ENCODE measurements at places on chromosomes 2 and 18.

- DNase-seq: no peak
Measured at GRCh38 chr2:3264010-3264744, 113.4 kb downstream of the EIPR1 start.

DNA sequence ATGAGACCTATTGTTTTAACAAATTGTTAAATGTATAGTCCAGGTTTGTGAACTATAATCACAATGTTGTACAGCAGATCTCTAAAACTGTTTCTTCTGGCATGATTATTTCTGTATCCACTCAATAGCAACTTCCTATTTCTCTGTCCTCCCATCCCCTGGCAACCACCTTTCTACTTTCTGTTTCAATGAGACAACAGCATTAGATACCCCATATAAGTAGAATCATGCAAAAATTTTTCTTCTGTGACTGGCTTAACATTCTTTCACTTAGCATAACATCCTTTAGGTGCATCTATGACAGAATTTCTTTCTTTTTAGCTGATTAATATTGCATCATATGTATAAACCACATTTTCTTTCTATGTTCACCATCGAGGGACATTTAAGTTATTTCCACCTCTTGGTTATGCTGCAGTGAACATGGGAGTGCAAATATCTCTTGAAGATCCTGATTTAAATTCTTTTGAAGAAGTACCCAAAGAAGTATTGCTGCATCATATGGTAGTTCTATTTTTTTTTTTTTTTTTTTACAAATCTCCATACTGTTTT, 713.5 kb downstream of the LRP1B start:
- no peak for DNase-seq

- no peak for DNase-seq
Measured at GRCh38 chr2:24210106-24210455, 35.2 kb downstream of the FAM228A start.

- no peak for DNase-seq
Measured at GRCh38 chr2:187475499-187476248, 27.6 kb upstream of the CALCRL start.

- DNase-seq: no peak
Measured at GRCh38 chr2:19158211-19158610, 200.2 kb downstream of the OSR1 start.

- DNase-seq: no peak
Measured at GRCh38 chr18:26721854-26722564, 143.5 kb downstream of the AQP4 start.

- no peak for DNase-seq
Measured at GRCh38 chr2:45804987-45805755, 153.7 kb downstream of the PRKCE start.

DNA sequence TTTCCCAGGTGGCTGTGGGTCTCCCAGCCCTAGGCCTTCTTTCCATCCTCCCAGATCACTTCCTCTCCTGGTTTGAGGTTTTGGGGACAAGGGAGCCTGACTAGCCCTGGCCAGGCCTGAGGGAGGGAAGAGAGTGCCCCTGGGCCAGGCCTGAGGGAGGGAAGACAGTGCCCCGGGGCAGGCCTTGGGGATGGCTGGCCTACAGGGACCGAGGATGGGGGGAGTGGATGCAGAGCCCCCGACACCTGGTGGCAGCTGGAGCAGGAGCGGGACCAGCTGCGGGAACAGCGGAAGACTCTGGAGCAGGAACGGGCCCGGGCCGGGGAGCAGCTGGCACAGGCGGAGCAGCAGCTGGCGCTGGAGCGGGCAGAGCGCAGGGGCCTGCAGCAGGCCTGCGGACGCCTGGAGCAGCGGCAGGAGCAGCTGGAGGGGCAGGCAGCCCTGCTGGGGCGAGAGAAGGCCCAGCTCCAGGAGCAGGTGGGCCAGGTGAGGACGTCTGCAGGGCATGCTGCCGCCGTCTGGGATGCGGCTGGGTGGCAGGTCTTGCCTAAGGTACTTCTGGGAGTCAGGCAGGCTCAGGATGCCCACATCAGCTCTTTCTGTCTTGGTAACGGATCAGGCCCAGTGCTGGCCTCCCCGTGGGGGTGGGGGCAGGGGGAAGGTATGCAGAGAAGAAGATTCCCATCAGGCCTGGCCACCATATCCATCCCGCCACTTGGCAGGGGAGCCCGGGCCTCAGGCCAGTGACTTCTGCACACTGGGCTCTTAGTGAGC, 29.2 kb downstream of the CROCC2 start:
- DNase-seq: no peak

DNA sequence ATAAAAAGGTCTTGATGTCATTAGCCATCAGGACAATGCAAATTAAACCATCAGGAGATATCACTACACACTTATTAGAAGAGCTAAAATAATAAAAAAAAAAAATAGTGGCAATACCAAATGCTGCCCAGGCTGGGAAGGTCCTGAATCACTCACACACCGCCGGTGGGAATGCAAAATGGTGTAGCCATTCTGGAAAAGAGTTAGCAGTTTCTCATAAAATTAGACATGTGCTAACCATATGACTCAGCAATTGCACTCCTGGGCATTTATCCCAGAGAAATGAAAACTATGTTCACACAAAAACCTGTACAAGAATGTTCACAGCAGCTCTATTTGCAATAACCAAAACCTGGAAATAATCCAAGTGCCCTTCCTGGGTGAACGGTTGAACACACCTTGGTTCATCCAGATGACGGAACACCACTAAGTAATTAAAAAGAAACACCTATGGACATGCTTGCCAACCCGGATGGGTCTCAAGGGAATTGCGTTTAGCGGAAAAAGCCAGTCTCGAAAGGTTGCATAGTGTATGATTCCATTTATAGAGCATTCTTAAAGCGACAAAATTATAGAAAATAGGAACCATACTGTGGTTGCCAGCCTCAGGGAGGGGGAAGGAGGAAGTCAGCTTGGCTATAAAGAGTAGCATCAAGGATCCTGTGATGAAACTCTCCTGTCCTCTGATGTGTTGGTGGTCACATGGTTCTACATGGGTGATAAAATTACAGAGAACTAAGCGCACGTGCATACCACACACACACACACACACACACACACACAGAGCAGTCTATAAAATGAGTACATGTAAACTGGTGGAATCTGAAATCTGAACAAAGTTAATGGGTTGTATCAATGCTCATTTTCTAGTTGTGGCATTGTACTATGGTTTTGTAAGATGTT, 4.6 kb downstream of the MBP start:
- peak; percentile 58 for DNase-seq

- no peak for DNase-seq
Measured at GRCh38 chr18:30679285-30679930, 363.1 kb downstream of the DSC3 start.

GRCh38 chr18:66900837-66901236, 296.9 kb upstream of the CDH19 start:
- no peak for DNase-seq

DNA sequence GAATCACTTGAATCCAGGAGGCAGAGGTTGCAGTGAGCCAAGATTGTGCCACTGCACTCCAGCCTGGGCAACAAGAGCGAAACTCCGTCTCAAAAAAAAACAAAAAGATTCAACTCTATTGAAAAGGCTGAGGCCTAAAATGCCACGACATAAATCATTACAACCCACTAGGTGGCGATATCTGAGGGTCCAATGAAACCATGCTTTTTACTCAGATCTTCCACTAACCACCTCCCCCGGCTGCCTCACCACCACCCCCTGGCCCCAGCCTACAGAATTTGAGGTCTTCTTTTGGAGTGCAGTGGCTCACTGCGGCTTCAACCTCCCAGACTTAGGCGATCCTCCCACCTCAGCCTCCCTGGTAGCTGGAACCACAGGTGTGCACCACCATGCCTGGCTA, 57.5 kb downstream of the AP1S3 start:
- DNase-seq: peak; percentile 32

DNA sequence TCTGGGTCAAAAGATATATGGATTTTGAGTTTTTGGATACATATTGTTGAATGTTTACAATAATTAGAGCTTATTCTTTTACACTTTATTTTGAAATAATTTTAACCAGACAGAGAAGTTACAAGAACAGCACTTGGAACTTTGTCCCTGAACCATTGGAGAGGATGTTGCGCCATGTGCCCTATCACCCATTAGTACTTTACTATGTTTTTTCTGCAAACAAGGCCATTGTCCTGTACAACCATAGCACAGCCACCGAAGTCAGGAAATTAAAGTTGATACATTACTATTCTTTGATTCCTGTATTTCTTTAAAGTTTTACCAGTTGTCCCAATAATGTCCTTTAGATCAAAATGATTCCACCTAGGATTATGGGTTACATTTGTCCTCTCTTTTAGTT, 188.8 kb downstream of the ACKR3 start:
- DNase-seq: no peak

GRCh38 chr2:191691016-191691735, 13.2 kb downstream of the NABP1 start:
- peak; percentile 61 for DNase-seq

DNA sequence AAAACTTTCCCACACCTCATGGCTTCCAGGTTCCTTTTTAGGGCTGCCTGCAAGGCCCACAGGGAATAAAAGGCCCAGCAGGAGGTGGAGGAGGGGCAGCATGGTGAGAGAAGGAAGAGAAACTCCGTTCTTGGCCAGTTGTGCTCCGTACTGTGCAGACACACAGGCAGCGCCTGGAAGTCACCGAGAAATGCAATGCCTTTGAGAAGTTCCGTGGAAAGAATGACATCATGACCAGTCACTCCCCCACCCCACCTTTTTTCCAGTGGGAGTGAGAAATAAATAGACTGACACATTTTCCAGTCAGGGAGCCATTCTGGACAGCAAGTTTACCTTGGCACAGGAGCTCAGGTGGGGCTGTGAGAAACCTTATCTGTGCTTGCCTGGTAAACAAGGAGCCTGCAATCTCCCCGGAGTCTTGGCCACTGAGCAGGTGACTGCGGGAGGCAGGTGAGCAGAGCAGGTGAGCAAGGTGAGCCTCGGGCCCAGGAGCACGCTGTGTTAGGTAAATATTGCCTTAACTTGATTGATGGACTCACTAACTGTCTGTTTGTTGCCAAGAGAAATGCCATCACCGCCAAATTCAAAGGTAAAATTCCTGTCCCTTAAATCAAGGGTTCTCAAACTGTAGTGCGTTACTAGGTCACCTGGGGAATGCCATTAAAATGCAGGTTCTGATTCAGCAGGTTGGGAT, 13.5 kb upstream of the LBH start:
- DNase-seq: no peak

DNA sequence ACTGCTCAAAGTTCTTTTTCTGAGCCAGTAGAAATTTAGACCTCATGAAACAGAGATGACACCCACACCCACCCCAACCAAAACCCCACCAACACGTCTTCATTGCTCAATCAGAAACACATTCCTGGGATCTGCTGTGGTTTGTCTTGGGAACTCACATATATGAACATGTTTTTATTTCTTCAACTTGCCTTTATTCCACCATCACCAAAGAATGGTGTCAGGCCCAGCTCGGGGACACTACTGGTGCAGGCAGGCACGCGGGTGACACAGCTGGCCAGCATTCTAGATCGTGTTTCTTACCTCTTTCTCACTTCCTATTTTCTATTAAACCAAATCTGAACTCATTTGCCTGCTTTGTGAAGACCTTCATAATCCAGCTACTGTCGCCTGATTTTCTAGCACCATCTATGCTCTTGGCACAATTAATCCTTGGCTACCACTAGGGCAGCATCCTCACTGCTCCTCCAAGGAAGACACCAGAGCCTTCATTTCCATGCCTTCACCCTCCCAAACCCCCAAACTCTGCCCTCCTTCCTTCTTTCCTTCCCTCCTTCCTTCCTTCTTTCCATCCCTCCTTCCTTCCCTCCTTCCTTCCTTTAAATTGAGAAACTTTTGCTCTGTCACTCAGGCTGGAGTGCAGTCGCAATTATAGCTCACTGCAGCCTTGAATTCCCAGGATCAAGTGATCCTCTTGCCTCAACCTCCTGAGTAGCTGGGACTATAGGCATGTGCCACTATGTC, 157.1 kb downstream of the BCL2 start:
- no peak for DNase-seq

GRCh38 chr2:204293884-204294747, 251.2 kb upstream of the PARD3B start:
- DNase-seq: no peak

DNA sequence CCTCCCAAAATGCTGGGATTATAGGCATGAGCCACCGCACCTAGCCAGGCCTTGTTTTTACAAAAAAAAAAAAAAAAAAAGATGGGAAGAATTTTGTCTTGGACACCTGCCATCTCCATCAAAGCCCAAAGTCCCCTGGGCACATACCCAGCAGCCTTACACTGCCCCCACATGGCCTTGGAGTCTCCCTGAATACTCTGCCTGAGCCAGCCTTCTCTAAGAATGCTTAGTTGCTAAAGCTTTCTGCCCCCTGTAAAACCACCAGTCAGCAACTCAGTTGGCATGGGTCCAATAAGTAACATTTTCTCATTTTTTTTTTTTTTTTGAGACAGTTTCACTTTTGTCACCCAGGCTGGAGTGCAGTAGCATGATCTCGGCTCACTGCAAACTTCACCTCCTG, 40.6 kb downstream of the SPC25 start:
- no peak for DNase-seq

DNA sequence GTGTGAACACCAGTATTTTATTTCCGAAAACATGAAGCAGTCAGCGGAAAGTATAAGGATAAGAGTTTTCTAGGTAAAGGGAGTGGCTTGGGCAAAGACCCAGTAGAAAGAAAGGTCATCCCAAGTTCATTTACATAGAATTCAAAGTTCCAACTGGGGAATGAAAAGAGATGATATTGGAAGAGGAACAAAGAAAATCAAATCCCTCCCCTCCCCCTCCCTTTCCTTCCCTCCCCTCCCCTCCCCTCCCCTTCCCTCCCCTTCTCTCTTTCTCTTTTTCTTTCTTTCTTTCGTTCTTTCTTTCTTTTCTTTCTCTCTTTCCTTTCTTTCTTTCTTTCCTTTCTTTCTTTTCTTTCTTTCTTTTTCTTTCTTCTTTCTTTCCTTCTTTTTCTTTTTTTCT, 675.7 kb upstream of the NRXN1 start:
- DNase-seq: no peak

GRCh38 chr2:16948710-16949109, 283.1 kb upstream of the CYRIA start:
- no peak for DNase-seq

DNA sequence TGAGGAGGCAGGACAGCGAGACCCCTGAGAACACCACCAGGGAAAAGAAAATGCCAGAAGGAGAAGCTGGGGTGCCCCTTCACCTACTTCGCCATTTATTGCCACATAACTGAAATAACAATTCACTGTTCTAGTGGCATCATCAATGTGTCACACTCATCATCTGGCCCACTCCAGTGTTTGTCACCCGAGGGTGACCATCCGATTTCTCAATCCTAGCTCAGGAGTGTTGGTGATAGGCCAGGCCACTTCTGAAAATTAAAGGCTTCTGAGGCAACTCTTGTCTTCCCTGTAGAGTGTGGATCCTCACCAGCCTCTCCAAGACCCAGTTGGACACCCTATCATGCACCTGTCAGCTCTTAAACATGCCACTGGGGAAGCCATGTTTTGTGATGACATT, 62.9 kb upstream of the BZW1 start:
- no peak for DNase-seq
